SK-N-DZ (cell line): ENCODE measurements at places on chromosomes 5 and 9.

GRCh38 chr9:88041447-88041846, 67.1 kb upstream of the CDK20 start:
- peak; percentile 7 for DNase-seq

DNA sequence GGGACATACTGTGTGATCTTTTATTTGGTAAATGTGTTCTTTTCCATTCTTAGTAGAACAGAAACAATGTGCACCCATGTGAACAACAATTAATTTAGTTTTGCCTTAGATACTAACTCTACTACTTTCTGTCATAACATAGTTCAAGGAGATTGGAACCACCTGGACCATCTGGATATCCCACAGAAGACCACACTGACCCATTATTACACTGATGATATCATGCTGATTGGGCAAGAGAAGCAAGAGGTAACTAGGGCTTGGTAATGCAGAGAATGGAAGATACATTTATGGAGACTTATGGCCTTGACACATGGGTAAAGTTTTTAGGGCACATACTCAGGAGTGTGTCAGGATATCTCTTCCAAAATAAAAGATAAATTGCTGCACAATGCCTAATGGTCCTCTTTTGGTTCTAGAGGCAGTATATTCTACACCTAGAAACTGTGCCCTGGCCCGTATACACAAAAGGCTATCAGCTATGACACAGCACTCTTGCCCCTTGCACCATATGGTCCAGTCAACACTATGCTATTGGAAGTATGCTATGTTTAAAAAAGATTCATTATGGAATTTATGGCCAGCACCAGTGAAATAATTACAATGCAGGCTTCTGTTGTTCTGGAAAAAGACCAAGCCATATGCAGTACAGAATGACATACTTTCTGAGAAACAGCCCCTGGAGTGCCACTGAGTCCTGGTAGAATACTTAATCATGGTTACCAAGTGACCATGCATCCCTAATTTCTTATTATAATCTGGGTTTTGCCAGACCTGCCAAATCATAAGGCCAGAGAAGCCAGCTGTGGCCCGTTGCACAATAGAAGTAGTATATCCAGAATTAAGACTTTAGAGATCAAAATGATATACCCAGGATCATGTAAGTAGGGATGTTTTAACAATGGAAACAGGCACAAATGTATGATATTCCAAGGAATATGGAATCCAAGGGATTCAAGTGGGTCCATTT, 41.6 kb upstream of the MROH2B start:
- no peak for DNase-seq

- DNase-seq = no peak
These were observed 72.4 kb upstream of the UNC5A start for GRCh38 chr5:176737746-176738636.

DNA sequence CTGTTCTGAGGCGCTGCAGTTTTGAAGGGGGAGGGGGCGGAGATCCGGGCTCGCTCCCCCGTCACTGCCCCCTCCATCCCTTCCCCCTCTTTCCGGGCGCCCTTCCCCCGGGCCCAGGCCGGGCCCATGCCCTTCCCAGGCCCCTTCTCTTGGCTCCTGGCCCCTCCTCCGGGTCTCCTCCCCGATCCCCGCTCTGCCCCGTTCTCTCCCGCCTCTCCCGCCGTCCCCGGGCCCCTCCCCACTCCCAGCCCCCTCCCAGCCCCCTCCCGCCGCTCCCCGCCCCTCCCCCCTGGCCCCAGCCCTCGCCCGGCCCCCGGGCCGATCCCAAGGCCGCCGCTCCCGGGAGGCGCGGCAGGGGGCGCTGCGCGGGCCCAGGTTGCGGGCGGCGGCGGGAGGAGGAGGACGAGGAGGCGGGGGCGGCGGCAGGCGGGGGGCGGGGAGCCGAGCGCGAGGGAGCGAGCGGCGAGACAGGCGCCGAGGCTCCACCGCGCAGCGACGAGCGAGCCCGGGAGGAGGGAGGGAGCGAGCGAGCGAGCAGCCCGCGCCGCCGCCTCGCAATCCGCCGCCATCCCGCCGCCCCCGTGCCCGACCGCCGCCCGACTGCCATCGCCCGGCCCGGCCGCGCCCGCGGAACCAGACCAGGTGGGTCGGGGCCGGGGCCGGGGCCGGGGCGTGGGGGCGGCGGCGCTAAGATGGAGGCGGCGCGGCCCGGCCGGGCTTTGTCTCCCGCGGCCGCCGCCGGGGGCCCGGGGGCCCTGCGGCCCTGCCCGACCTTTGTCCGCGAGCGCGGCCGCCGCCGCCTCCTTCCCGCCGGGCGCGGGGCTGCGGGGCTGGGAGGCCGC, at the start of gene PRRC2B:
PRRC2B (plus strand) TSS at position 465 of the 842 bp plus-strand sequence. CDS start 36,059 bp downstream, outside the sequence.
- peak; percentile 94 for DNase-seq

- no peak for DNase-seq
These were observed 192.0 kb downstream of the MTRR start for GRCh38 chr5:8060953-8061429.
